ENCODE measurements at places on chromosomes 2 and 18.

DNA sequence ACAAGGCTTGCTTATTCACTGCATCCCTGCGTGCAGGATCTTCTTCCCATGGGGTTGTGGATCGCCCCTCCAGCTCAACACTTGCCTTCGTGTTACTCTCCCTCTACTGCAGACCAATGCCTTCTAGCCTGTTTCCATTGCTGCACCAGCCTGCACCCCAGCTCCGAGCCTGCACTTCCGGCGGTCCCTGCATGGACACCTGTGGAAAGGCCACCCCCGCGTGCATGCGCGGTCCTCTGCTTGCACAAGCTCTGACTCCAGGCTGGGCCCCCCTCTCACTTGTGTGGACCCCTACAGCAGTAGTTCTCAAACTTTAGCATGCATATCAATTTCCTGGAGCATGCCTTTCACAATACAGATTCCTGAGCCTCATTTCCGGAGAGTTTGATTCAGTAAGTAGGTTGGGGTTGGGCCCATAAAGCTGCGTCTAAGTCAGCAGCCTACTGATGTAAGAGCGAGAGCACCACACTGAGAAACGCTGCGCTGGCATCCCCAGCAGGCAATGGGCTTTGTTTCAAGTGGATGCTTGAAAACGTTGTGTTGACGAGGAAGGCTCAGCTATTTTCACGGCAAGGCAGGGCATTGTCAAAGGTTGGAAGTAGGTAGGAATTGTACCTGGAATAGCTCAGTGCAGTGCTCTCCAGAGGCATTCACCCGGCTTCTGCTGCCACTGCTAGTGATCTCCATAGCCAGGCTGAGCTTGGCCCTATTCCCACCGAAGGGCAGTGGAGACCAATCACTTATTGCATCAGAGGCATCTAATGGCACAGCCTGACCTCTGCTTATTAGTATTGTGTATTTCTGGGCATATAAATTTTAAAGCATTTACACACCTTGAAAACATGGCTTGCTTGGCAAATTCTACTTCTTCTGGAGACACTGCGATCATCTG lies 32.6 kb downstream of the CREG2 start:
- DNase-seq: no peak

DNA sequence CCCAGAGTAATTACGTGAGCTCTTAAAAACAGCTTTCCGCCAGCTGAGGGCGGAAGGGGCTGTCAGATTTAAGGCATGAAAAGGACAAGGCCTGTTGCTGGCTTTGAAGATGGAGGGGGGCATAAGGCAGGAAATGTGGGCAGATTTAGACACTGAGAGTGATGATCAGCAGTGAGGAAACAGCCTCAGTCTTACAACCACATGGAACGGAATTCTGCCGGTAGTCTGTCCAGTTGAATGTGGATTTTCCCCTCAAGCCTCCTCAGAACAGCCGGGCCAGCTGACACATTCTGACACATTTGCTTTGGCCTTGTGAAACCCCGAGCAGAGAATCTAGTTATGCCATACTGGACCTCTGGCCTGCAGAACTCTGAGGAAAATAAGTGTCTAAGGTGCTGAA lies 16.6 kb downstream of the POLE4 start:
- DNase-seq: no peak

DNA sequence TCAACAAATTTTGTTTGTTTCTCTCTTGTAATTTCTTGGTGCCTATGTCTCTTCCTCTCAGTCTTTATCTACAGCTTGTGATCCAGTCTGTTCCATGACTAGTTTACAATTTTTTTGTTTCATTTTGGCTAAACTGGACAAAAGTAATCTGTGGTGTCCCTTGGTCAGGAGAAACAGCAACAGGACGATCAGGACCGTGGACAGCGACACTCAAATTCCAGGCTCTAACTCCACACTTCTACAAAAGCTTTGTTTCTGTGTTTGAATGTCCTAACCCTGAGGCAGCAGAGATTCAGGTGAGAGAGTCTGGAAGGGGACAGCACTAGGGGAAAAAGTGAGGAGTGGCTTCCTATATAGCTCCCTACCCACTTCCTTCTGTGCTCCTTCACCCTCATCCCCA lies 593.3 kb upstream of the FANCL start:
- DNase-seq: no peak

DNA sequence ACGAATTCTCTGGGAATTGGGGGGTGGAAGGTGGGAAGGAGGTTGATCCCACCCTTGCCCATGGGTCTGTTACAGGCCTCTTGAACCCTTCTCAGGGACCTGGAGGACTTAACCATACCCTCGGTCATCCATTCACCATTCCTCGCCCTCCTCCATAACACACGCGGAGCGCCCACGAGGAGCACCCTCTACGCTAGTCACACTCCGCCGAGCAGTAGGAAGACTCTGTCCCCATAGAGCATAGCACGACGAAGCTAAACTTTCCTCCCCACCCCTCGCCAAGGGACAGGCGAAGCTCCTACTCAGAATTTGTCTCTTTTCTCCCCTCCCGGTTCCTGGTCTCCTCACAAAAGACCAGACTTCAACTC lies 611 bp upstream of the ITSN2 start:
- no peak for DNase-seq

DNA sequence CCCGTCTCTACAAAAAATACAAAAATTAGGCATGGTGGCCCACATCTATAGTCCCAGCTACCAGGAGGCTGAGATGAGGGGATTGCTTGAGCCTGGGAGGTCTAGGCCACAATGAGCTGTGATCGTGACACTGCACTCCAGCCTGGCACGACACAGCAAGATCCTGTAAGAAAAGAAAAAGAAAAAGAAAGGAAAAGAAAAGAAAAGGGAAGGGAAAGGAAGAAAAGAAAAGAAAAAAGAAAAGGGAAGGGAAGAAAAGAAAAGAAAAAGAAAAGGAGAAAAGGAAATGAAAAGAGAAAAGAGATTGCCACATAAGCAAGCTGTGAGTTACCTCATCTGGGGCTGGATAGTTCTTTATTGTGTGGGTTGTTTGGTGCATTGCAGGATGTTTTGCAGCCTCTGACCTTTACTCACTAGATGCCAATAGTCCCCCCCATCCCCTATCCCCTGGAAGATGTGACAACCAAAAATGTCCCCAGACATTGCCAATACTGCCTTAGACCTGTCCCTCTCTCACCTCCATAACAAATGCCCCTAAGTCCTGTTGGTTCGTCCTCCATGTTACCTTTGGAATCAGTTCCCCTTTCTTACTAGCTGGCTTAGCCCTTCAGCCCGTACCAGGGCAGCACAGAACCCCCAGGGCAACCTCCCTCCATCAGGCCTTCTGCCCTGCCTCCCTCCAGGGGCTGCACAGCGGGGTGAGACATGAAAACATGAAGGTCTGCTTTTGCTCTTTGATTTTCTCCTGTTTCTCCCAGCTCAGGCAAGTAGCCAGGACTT lies 8.9 kb downstream of the ASPRV1 start:
- no peak for DNase-seq

GRCh38 chr2:148971547-148971946 lies 67.0 kb upstream of the LYPD6B start:
- DNase-seq: no peak

GRCh38 chr18:12652861-12653401 lies 5.0 kb downstream of the SPIRE1 start:
- no peak for DNase-seq

DNA sequence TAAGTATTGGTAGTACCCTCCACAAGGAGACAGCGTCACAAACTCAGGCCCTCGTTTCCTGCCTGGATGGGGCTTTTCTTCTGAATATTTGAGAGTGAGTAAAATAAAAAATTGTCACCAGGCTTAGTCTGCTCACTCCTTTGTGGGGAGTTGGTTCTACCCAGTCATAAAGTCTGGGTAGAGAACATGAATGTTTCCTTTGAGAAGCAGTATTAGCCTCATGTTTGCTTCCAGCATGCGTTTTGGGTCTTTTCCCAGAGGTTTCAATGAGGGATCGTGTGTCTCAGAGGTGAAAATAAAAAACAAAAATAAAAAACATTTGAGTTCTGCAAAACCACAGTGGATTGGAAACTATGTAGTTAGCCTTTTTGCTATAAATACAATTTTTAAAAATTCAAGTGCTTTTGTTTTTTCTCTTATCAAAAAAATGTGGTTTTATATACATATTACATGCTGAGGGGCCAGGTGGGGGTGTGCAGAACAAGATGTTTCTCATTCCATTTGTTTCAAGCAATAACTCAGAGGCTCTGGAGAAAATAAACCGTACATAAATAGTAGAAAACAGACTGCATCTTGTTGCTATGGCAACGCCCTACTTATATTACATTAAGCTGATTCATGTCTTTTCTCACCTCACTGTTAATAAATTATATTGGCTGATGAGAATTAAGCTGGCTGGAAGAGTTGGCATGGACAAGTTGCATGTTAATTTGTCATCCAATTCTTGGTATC lies 225.4 kb upstream of the FBXO11 start:
- DNase-seq: no peak

GRCh38 chr2:217215877-217216276 lies 356.0 kb upstream of the TNP1 start:
- DNase-seq: no peak

- no peak for DNase-seq
Measured at GRCh38 chr2:98803405-98804264, 72.7 kb upstream of the MGAT4A start.

GRCh38 chr2:233463586-233463985 lies 103.0 kb downstream of the USP40 start:
- DNase-seq: no peak

DNA sequence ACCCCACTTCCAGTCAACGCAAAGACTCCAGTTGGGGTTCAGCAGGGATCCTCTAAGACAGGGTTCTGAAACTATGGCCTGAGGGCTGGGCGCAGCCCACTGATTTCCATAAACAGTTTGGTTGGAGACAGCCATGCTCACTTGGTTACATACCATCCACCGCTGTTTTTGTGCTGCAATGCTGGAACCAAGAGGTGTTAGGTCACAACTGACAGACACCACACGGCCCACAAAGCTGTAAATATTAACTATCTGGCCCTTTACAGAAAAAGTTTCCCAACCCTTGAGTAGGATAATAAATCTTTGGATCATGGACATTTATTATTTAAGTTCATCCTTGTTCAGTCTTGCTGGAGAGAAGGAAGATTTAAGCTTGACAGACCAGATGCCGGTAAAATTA lies 8.4 kb upstream of the CD226 start:
- DNase-seq: no peak

GRCh38 chr2:144382849-144383248 lies 137.1 kb downstream of the ZEB2 start:
- DNase-seq: no peak

DNA sequence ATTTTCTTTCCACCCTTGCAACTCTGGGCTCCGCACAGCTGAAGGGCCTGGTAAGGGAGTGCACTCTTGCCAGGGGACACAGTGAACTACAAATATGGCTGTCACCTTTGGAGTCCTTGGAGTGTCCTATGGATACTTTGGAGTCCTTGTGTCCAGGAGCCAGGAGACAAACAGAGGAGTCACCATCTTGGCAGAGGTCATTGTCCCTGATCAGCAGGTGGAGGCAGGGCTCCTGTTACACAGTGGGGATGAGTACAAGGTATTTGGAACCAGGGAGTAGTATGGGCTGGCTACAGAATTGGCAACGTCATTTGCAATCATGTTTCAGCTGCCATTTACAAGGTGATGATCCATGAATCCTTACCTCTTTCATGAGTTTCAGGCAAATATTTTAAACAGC lies 132.5 kb downstream of the FAM161A start:
- no peak for DNase-seq

GRCh38 chr2:202757339-202757738 lies 114.2 kb downstream of the ICA1L start:
- DNase-seq: no peak

GRCh38 chr2:77310416-77310815 lies 211.8 kb downstream of the LRRTM4 start:
- no peak for DNase-seq

DNA sequence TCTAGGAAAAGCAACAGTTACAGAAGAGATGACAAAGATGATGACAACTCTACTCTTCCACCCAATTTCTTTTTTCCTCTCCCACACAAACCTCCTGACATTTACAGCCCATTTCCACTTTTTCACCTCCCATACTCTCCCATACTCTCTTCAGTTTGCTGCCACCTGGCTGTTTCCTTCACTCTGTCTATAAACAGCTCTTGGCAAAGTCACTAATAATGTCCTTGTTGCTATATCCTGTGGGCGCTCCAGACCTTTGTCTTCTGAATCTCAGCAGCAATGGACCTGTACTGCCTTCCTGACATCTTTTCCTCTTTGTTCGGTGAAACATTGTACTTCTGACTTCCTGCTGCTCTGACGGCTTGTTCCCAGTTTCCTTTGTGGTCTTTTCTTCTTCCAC lies 60.7 kb upstream of the CAVIN2 start:
- no peak for DNase-seq

DNA sequence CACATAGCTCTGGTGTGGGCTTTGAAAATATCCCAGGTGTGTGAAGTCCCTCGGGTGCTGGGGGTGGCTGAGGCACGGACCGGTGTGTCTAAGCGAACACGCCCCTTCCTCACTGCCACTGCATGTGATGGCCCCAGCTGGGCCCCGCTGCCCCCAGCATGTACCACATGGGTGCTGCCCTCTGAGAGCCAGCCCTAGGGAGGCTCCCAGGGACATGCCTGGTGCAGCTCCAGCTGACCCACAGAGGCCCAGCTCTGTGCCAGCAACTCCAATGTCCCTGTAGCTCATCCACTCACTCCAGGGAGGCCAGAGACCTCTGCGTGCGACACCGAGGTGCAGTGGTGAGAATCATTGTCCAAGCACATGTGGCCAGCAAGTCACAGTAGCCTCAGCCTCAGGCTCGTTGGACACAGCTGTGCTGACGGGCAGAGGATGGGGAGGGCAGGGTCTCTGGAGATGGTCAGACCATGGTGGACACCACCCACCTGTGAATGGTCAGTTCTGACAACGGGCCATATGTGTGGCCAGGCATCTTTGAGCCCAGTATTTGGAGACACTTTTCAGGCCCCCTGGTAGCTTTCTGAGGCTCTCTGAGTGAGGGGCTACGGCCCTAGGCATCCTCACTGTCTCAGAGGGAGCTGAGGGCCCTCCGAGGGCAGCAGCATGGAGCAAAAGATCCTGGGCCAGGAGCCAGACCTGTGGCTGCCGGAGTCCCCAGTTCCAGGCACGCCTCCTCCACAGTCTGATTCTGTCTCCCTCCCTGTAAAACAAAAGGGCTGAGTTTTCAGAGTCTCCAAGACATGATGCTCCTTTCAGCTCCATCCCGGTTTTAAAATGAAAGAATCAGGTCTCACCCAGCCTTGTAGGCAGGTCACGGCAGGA lies 220.7 kb downstream of the NDUFA10 start:
- peak; percentile 42 for DNase-seq

GRCh38 chr2:151730262-151730975 lies 3.9 kb downstream of the NEB start:
- DNase-seq: no peak

GRCh38 chr2:66189553-66189952 lies 245.4 kb upstream of the MEIS1 start:
- no peak for DNase-seq

DNA sequence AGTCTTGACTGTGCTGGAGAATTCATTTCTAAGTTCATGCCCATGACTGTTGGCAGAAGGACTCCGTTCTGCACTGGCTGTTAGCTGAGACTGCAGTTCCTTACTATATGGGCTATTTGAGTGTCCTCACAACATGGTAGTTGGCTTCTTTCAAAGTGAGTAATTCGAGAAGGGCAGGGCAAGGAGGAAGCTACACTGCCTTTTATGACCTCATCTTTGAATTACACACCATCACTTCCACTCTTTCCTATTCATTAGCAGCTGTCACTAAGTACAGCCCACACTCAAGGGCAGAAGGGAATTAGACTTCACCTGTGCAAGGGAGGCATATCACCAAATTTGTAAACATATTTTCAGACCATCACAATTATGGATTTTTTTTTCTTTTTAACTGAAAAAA lies 55.9 kb upstream of the EPAS1 start:
- no peak for DNase-seq

All from left forelimb (tissue), 1 donor.